ENCODE measurements at places on chromosomes 4 and X.

- peak; percentile 65 for DNase-seq
These were observed 101.7 kb downstream of the GATB start for GRCh38 chr4:151658959-151659600.

GRCh38 chr4:48742412-48742811 is 37.7 kb downstream of the FRYL start:
- DNase-seq = no peak

GRCh38 chrX:22800360-22800759 is 199.4 kb upstream of the DDX53 start:
- DNase-seq = no peak

GRCh38 chrX:106774981-106775380 is 27.5 kb upstream of the TBC1D8B start:
- DNase-seq = no peak

DNA sequence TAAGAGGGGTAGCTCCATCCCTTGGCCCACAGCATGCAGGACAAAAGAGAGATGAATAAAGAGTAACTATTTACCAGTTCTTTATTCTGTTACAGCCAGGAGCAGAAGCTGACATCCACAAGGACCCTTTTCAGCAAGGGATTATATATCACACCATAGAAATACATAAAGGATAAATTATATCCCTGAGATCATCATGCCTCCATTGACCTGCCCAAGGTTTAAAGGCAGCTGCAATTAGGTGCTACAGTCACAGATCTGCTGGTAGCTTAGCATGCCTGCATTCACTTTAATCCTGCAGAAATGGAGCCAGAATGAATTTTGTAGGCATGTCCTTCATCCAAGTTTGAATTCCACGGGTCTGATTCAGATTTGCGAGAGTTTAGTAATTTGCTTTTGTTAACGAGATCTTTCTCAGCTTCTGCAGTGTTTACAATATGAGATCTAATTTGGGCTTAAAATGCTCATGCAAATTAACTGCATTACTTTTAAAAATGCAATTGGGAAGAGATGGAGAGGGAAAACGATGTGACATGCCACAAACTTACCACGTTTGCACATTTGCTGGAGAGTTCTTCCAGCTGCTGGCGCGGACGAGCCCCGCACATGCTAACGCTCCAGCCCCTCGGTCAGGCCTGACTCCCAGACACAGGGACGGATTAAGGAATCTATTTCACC is 327.0 kb upstream of the NOCT start:
- DNase-seq = no peak

GRCh38 chrX:153539979-153540358 is 22.5 kb downstream of the ATP2B3 start:
- no peak for DNase-seq

GRCh38 chr4:84966382-84967242 is at the start of gene WDFY3:
Gene WDFY3 (minus strand): TSS chr4:84966690. CDS start chr4:84860591, 106,099 bp downstream.
- DNase-seq = peak; percentile 29

DNA sequence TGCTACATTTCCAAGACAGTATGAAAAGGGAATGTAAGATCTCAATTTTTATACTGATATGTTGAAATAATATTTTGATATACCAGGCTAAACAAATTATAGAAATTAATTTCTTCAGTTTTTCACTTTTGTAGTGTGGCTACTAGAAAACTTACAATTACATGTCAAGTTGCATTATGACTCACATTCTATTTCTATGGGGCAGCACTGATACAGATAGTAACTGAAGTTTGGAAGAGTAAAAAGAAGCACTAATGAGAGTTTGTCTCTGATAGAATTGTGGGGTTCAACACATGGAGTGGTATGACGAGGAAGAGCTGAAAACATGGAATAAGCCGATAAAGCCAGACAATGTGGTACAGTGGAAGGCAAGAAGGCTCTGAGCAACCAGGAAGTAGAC is 95.6 kb downstream of the NR3C2 start:
- DNase-seq = no peak

DNA sequence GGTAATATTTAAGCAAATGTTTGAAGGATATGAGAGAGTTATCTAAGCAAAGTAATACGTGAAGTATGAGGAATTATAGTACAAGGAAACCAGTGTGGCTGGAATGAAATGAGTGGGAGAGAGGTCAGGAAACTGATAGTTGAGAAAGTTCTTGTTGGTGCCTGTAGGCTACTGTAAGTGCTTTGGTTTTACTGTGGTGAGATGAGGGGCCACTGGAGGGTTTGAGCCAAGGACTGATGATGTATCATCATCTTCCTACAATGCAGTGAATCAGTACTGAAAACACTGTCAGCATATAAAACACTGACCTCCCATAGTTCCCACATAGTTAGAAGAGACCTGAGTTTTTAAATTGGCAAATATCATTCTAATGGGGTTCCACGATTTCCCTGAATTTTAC is 367.5 kb upstream of the CTSO start:
- no peak for DNase-seq

- peak; percentile 56 for DNase-seq
These were observed 25.6 kb downstream of the ZRSR2 start for GRCh38 chrX:15815779-15816437.

DNA sequence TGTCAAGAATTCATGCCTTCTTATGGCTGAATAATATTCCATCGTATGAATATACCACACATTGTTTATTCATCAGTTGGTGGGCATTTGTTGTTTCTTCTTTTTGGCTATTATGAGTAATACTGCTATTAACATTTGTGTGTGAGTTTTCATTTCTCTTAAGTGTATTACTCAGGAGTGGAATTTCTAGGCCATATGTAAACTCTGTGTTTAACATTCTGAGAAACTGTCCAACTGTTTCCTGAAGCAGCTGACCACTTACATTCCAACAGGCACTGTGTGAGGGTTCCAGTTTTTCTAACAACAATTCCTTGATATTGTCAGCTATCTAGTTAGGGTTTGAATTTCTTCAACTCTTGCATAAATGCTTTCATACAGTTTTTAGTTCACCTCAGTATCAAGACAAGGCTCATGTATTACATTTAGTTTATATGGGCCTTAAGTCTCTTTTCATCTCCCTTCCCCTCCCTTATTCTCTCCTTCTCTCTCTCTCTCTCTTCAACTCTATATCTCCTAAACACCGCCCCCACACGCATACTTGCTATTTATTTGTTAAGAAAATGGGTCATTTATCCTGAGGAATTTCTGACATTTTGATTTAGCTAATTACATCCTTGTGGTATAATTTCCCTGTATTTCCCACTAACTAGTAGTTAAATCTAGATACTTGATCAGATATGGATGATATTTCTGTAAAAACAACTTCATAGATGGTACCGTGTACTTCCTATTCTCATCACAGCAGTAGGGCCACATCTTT is 77.4 kb downstream of the WDR19 start:
- DNase-seq = no peak

- DNase-seq = no peak
These were observed 251.9 kb downstream of the TECRL start for GRCh38 chr4:64157397-64157796.

DNA sequence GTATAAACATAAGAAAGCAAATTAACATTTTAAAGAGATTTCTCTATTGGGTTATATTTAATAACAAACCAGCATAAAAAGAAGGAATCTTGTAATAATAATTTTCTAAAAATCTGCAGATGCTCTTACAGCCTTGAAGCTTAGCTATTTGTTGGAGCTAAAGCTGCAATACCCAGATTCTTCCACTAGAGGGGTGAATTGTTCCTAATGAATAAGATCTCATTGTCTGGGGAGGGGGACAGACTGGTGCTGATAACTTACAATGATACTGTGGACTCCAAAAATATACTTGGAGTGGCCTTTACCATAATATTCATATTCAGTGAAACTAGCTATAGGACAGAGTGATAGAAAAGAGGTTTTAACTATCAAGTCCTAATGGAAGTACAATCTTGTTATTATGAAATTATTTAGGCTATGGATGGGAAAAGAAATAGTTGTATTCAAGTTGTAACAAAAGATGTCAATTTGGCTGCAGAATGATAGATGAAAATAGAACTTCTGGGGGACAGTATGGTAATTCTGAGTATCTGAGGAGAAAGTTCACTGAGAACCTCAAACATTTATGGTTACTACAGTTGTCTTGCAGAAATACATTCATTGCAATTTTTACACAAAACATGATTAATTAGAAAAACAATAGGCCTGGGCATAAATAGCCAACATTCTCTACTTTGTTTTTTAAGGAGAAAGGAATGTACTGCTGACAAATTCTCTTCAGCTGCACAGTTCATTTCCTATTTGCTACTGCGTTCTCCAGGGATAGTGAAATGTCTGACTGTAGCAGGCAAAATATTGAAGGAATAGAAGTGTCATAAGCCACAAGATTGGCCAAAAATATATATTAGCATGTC is 443.3 kb downstream of the GBA3 start:
- DNase-seq = peak; percentile 33

GRCh38 chrX:46837558-46838485 is 979 bp downstream of the RP2 start:
- peak; percentile 24 for DNase-seq

GRCh38 chrX:153641627-153642026 is 5.4 kb upstream of the DUSP9 start:
- no peak for DNase-seq

DNA sequence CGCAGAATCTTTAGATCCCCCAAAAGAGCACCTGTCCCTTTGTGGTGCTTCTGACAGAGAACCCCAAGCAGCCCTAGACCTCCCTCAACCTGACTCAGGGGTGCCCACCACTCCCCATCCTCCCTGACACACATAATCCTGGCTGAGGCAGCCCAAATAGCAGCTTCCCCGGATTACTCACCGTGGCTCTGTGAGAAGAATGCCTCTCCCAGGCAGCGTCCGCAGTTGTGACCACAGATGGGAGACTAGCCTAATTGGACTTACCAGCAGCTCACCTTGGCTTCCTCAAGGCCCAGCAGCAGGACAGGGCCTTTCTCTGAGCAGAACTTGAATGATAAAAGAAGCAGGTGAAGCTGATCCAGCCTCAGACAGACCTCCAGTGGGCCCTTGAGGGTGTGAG is 10.3 kb upstream of the ODAPH start:
- no peak for DNase-seq

DNA sequence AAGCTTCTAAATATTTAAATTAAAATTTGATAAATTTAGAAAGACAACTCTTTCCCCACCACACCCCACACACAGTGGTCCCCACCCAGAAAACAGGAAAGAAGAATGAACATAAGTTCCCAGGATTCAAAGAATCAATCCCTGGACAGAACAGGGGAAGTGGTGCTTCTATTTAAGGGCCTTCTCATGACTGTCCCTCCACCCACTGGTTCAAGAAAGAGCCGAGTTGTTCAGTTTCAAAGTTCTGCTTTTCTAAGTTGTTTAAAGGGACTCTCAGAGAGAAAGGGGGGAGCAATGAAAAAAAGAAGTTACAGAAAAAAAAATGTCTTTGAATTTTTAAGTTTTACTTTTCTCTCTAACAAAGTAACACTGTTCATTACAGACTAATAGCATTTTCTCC is 195.8 kb downstream of the PDGFC start:
- no peak for DNase-seq

- no peak for DNase-seq
These were observed 11.3 kb upstream of the SMARCA5 start for GRCh38 chr4:143502231-143502630.

DNA sequence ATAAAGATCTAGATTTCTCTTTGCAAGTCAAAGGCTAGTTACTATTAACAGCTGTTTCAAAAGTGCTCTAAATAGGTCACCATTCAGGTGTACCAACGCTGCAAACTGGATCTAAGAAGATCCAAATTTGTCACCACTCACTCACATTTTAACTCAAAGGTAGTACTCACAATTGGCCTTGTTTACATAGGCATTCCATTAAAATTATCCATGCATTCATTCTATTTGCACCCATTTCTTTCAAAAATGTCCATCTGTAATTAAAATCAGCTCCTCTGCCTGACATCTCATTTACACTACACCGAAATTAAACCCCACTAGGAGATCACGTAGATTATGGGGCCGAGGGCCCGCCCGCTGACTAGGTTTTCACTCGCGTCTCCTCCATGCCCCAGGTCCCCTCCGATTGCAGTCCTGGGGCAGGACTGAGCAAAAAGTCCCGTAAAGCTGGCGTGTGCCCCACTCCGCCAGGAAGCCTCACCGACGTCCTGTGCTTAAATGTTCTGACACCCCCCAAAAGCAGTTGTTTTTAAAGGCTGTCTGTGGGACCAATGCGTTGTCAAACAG is 1.3 kb upstream of the ING2 start:
- DNase-seq = no peak

GRCh38 chr4:134533068-134533467 is 331.5 kb upstream of the PABPC4L start:
- DNase-seq = no peak

- no peak for DNase-seq
These were observed 512.6 kb upstream of the FAM241A start for GRCh38 chr4:111632641-111633151.

- no peak for DNase-seq
These were observed 170.3 kb upstream of the PUDP start for GRCh38 chrX:7318241-7318640.

DNA sequence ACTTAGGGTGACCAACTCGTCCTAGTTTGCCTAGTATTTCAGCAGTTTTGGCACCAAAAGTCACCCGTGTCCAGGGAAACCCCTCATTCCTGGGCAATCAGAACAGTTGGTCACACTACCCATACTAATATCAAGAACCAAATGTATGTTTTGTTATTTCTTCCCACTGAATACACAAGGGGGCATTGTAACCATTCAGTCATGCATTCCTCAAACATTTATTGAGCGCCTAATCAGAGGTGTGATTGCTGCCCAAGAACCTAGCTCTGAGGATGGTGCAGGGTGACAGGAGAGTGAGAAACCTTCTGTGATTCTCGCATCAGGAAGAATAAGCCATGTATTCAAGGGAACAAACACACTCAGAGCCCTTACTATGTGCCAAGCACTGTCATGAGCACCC is 69.8 kb upstream of the RAI2 start:
- no peak for DNase-seq

- peak; percentile 5 for DNase-seq
These were observed 390.3 kb downstream of the SH2D1A start for GRCh38 chrX:124736553-124737270.

DNA sequence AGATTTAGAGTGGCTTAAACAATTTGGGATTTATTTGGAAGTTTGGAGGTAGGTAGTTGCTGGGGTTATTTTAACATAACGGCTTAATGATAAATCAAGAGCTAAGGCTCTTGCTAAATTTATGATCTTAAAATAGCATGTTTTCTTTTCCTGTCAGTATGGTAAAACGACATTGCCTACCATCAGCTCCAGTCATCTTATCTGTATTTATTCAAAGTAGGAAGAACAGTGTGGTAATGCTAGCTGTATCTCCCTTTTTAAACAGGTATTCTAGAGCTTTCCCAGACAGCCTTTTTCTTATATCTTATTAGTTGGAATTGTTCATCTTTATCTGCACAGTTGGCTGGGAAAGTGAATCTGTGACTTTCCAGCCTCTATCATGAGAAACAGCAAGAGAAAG is 110.2 kb downstream of the SLC4A4 start:
- no peak for DNase-seq

All from activated CD4-positive, alpha-beta T cell treated with anti-CD3 and anti-CD28 coated beads, Interleukin-2, amount 50 U/mL, for 16 hours (primary cell).